ENCODE measurements at places on chromosomes 13 and 19.

DNA sequence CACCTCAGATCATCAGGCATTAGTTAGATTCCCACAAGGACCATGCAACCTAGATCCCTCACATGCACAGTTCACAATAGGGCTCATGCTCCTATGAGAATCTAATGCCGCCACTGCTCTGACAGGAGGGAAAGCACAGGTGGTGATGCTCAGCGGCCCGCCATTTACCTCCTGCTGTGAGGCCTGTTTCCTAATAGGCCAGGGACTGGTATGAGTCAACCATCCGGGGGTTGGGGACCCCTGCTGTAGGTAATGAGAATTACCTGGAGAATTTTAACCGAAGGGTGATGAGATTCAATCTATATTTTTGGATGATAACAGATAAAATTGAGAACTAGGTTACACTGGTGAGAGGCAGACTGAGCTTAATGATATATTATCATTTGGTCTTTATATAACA, 101.4 kb downstream of the LACC1 start:
- ATAC-seq = no peak

DNA sequence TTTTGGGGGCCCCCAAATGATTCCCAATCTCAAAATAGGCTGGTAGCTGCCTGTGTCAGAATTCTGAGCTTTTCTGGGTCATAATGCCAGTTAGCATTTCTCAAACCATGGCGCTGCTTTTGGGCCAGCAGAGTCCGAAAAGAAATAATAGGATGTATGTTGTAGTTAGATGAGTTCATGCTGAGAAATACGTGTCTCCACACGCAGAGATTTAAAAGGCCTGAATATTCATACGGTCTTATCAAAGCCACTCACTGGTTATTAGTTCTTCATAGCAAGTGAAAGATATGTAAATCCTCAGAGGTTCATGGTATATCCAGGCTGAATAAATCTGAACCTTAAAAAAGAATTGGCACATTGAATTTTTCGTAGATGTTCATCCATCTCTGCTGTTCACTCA, 124.5 kb downstream of the SHISA2 start:
- no peak for ATAC-seq

DNA sequence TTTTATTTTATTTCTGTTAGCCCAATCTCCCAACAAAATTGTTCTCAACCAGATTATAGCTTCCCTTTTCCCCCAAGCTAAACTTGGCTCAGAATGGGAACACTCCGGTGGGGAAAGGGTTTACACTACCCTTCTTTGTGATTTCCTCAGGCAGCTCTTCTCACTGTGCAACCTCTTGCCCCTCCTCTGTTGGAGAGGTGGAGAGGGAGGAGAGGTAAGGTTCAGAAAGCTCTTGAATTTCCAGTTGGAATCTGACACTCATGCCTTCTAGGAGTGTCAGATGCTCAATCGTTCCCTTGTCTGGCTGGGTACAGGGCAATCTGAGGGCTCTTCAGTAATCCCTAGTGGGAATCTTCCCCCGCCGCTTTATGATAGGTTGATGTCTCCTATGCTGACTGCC, 486.1 kb upstream of the KLF12 start:
- ATAC-seq = no peak

DNA sequence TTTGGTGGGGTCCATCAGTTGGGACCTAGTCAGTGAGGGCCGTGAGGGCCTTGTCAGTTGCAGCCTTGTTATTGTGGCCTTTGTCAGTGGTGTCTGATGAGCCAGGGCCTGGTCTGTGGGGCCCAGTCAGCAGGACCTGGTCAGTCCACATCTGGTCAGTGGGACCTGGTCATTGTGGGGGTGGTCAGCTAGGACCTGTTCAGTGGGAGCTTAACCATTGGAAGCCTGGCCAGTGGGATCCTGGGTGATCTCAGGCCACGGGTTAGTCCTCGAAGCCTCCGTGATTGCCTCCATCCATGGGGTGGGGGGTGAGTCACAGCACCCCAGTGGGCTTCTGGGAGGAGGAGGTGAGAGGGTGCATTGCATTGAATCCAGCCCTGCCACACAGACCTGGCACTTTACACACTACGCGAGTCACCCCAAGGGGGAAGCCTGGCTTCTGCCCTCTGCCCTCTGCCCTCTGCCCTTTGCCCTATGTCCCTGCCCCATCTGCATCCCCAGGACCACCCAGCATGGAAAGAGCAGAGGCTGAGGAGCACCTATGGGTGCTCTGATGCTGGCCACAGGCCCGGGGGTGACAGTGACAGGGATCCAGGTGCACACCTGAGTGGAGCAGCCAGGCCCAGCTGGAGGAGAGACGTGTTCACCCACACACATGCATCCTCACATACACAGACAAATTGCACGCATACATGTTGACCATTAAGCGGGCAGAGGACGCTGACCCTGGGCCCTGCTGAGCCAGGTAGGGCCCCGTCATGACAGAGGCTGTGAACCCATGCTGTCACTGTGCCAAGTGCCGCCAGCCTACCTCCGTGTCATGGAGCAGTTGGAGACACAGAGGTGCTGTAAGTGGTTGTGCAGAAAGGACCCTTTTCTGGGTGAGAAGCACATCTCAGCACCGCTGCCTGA, 59.8 kb upstream of the TPM4 start:
- no peak for ATAC-seq

GRCh38 chr13:65605396-65605795, 1624.7 kb downstream of the PCDH9 start:
- no peak for ATAC-seq

GRCh38 chr19:5637971-5638370, 15.1 kb downstream of the SAFB start:
- no peak for ATAC-seq

- no peak for ATAC-seq
Observed at GRCh38 chr13:26515721-26516120, 41.8 kb upstream of the WASF3 start.

- no peak for ATAC-seq
Observed at GRCh38 chr13:110648146-110648819, 32.9 kb downstream of the NAXD start.

GRCh38 chr13:100724568-100724967, 50.0 kb upstream of the TMTC4 start:
- ATAC-seq = no peak

DNA sequence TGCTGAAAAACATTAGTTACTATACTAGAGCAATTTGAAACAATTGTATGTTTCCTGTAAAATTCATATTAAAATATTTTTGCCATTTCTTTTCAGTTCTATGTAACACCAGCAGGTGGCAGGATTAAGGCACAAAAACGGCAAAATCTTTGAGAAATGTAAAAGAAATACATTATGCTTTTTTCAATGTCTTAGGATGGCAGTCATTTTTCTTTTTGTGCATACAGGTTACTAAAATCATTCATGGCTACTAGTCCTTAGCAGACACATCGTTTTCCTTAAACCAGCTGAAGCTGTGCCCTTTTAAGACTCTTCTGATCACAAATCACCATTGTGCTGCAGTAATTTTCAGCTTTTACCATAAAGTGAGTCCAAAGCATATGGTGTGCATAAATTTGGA, 800.7 kb upstream of the SLITRK5 start:
- no peak for ATAC-seq

GRCh38 chr13:93304868-93305613, 78.4 kb downstream of the GPC6 start:
- ATAC-seq = no peak

DNA sequence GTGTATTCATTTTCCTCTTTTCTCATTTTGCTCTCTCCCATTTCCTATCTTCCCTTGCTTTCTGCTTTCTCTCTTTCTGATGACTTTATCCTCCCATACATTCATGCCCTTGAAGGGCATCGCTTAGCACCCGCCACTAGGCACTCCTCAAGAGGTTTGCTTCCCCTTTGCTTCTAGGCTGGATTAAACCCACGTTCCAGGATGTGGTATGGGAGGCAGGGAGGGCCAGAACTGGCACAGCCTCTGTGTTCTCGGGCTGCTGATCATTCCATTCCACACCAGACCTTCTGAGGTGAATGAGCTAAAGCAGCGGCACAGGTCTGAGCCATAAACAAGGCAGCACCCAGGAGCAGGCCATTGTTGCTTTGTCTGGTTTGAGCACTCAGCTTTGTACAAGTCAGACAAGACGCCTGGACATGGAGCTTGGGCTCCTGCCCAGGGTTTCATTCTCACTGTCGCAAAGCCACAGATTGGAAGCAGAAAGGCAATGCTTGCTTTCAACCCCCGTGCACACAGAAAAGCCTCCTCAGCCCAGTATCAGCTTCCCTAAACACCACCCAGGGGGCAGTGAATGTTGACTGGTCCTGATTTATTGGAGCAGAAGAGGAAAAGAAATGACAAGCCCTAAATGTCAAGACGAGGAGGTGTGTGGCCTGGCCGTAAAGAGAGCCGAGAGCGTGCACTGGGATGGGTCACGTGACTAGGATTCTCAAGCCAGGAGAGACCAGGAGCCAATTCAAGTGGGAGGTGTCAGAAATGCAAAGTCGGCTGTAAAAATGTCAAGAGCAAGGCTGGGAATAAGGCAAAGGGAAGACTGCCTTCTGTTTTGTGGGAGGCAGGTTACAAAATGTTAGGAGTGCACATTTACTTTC, 218.0 kb upstream of the SERP2 start:
- no peak for ATAC-seq

DNA sequence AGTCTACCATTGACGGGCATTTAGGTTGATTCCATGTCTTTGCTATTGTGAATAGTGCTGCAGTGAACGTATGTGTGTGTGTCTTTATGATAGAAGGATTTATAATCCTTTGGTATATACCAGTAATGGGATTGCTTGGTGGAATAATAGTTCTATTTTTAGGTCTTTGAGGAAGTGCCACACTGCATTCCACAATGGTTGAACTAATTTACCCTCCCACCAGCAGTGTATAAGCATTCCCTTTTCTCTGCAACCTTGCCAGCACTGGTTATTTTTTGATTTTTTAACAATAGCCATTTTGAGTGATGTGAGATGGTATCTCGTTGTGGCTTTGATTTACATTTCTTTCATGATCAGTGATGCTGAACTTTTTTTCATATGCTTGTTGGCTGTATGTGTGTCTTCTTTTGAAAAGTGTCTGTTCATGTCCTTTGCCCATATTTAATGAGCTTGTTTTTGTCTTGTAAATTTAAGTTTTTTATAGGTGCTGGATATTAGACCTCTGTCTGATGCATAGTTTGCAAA, 37.5 kb downstream of the RFC3 start:
- no peak for ATAC-seq

GRCh38 chr19:29121684-29122083, 91.3 kb downstream of the UQCRFS1 start:
- no peak for ATAC-seq

GRCh38 chr13:46310066-46310465, 77.0 kb downstream of the RUBCNL start:
- no peak for ATAC-seq

- ATAC-seq = no peak
Observed at GRCh38 chr13:26749285-26749684, 11.3 kb downstream of the GPR12 start.

DNA sequence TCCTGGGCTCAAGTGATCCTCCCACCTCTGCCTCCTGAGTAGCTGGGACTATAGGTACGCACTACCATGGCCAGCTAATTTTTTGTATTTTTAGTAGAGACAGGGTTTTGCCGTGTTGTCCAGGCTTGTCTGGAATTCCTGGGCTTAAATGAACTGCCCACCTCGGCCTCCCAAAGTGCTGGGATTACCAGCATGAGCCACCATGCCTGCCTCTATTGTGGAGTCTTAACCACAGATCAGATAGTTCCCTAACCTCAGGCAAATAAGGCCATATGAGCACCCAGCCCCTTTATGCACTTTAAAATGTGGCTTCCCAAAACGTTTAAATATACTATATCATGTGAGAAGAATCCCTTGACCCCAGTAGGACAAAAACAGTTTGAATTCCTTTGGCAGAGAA, 16.4 kb downstream of the CNMD start:
- ATAC-seq = no peak

DNA sequence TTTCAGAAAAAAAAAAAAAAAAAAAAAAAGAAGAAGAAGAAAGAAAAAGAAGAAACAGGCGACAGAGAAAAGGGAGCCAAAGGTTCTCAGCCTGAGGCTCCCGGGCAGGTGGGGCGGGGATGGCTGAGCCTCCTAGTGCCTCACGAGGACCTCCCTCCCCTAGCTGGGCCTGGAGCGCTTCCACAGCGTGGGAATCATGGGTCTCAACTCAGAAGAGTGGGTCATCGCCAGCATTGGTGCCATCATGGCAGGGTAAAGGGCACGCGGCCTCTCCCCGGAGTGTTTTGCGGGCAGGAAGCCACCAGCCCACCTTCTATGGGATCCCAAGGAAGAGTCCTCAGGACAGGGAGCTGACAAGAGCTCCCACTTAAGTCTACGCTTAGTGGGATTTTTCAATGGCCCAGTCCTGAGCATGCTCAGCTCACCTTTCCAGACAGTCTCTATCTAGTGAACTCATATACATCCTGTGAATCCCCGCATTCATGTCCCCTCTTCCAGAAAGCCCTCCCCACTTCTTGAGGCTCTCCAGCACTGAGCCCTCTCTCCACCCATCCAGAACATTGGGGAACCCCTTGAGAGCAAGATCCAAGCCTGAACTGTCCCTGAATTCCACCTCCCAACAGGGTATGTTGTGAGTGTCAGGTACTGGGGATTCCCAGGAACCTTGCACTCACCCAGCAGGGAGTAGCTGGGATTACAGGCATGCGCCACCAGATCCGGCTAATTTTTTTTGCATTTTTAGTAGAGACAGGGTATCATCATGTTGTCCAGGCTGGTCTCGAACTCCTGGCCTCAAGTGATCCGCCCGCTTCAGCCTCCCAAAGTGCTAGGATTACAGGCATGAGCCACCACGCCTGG, 69.6 kb downstream of the ACSBG2 start:
- ATAC-seq = no peak

DNA sequence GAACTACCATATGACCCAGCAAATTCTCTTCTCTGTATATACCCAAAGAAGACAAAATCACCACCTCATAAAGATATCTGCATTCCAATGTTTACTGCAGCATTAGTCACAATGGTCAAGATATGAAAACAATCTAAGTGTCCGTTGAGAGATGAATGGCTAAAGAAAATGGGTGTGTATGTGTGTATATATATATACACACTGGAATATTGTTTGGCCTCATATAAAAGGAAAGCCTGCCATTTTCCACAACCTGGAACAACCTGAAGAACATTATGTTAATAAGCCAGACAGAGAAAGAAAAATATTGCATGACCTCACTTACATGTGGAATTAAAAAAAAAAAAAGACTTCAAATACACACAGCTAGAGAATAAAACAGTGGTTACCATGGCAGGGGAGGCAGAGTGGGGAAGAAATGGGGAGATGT, 29.5 kb upstream of the RBM26 start:
- ATAC-seq = no peak

GRCh38 chr19:39582891-39583625, 19.3 kb upstream of the LGALS13 start:
- ATAC-seq = no peak

GRCh38 chr19:56508290-56508778, 679 bp downstream of the ZNF471 start:
- ATAC-seq = no peak

- peak; percentile 55 for ATAC-seq
Observed at GRCh38 chr19:35557539-35558399, 5.7 kb downstream of the ATP4A start.

DNA sequence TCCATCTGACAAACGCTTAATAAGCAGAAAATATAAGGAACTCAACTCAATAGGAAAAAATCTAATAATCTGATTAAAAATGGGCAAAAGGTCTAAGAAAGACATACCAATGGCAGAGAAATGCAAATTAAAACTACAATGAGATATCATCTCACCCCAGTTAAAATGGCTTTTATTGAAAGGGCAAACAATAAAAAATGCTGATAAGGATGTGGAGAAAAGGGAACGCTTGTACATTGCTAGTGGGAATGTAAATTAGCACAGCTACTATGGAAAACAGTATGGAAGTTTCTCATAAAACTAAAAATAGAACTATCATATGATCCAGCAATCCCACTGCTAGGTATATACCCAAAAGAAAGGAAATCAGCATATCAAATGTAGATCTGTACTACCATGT, 508.8 kb upstream of the GPC6 start:
- no peak for ATAC-seq

All from activated CD4-positive, CD25-positive, alpha-beta regulatory T cell treated with anti-CD3 and anti-CD28 coated beads, Interleukin-2, amount 50 U/mL, for 24 hours (primary cell).